ENCODE measurements at places on chromosomes 4 and X.

- DNase-seq = no peak
Observed at GRCh38 chr4:143420227-143420626, 83.6 kb downstream of the GAB1 start.

GRCh38 chrX:153870791-153871360 is 15.1 kb downstream of the L1CAM start:
- no peak for DNase-seq

GRCh38 chr4:38195486-38195885 is 235.3 kb downstream of the PTTG2 start:
- DNase-seq = no peak

GRCh38 chrX:70437011-70437410 is 7.6 kb upstream of the DLG3 start:
- no peak for DNase-seq

DNA sequence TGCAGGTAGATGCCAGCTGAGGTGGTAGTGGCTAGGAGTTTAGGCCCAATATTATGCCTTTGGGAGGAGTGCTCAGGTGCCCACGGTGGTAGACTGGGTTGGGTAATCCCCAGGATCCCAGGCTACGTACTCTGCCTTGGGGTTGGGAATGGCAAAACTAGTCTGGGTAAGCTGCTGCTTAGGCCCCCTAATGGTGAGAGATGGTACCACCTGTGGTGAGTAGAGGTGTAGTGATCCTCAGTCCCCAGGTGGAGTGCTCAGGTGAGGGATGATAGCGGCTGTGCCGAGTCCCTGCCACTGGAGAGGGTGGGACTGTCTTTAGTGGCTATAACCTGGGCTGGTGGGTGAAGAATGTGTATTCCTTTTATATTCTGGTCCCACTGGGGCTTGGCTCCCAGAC is 75.2 kb downstream of the IL1RAPL2 start:
- peak; percentile 9 for DNase-seq

GRCh38 chrX:10199212-10199611 is 42.4 kb downstream of the CLCN4 start:
- no peak for DNase-seq

DNA sequence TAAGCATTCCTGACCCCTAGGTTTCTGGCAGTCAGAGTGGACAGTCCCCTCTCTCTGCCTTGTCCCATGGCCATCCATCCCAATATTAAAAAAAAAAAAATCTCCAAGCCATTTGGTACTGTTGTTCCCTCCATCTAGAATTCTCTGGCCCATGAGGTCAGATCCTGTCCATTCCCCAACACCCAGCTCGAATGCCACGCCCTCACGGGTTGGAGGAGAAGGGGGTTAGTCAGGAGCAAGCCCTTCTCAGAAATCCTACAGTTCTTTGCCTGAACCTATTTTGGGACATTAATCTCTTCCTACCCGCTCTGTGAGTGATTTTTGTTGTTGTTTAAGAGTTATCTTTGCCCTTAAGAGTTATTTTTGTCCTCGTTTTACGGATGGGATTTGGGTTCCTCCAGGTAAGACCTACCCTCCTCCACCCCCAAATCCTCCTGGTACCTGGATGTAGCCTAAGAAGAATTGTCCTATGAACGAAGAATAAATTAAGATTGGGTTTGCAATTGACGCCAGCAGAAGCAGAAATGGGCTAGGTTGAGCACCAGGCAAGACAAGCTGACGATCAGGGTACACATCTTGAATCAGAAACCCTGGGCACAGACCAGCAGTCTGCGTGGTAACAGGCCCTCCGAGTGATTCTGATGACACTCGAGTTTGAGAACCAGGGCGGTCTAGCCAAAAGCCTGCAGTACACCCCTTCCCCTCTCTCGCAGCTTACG is 977 bp downstream of the RNF175 start:
- no peak for DNase-seq

GRCh38 chr4:82988323-82988832 is 22.2 kb downstream of the LIN54 start:
- peak; percentile 19 for DNase-seq

- no peak for DNase-seq
Observed at GRCh38 chr4:40555176-40555900, 74.3 kb downstream of the RBM47 start.

DNA sequence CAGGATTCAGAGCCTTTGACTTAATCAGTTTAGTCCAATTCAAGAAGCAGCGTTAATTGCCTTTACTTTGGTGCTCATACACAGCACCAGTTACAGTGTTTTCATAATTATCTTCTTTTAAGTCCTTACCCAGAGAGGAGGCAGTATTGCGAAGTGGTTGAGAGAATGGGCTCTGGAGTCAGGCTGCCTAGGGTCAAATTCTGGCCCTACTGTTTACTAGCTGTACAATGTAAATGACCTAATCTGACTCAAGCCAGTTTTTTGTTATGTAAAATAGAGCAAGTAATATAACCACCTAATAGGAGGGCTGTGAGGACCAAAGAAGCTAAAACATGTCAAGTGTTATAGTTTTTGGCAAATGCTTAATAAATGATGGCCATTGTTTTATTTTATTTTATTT is 27.6 kb downstream of the WDR44 start:
- DNase-seq = no peak

GRCh38 chr4:95209927-95210326 is 338.8 kb downstream of the UNC5C start:
- no peak for DNase-seq

All from PC-3 (cell line).